ENCODE measurements at places on chromosomes 3 and 15. TPM values are rescaled to one million over a fixed set of nuclear protein-coding genes. Genes with fewer than 3 reads are reported as not detected.

GRCh38 chr3:15359677-15360397 is 27.5 kb upstream of the SH3BP5 start:
- DNase-seq = no peak

The EOGT gene
- total RNA-seq = 51.9 TPM

The THPO gene
- 1.3 TPM for total RNA-seq

The TRH gene
- total RNA-seq = 0.59 TPM

The ACTC1 gene
- 2.0 TPM for total RNA-seq

The ZBTB20 gene
- 0.96 TPM for total RNA-seq

The LIPC gene
- total RNA-seq = not detected

The ZPLD1 gene
- not detected for total RNA-seq

DNA sequence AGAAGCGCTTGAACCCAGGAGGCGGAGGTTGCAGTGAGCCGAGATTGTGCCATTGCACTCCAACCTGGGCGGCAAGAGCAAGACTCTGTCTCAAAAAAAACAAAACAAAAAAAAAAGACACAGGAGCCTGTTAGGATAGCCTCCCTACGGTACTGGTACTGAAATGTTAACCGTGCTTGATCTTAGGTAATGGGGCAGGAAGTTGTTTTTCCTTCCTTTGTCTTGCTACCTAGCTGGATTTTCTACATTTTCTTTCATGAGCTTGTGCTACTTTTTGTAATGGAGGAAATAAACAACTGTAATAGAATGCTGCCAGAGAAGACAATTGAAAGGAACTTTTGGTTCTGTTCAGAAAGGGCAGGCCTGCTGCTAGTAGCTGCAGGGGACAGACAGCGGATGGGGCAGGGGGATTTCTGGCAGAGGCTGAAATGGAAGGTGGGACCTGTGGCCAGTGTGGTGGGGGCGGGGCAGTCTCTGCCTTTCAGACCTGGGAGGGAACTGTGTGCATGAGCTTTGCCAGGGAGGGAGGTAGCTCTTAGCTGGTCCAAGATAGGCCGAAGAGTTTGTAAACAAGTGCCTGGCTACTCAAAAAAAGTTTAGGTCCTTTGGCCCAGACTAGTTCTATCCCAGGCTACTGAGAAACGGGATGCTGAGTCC is 49.0 kb upstream of the SEMA4B start:
- peak; percentile 87 for DNase-seq

DNA sequence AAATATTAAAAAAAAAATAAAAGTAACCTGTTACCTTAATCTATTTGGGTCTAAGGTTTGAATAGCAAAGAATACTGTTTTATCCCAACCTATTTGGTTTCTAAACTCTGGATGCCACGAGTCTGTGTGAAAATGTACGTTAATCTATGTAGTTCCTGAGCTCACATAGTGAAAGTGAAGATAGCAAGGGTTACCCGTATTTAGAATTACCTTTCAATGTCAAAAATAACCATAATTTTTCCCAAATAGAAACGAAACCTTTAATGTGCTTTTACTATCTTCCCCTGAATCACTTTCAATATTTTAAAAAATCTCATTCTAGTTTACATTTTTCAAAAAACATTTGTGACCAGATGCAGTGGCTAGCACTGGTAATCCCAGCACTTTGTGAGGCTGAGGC is 5.8 kb upstream of the USP50 start:
- DNase-seq = no peak

The FBXO40 gene
- under 0.01 TPM for total RNA-seq

The EIF2B5 gene
- total RNA-seq = 58.4 TPM

The SCAMP5 gene
- total RNA-seq = 23.0 TPM

GRCh38 chr15:51283026-51283425 is 55.4 kb downstream of the CYP19A1 start:
- DNase-seq = no peak

The PTX3 gene
- 0.73 TPM for total RNA-seq

- DNase-seq = no peak
Measured at GRCh38 chr15:72536506-72536905, 62.4 kb downstream of the ARIH1 start.

The CADM2 gene
- 1.8 TPM for total RNA-seq

DNA sequence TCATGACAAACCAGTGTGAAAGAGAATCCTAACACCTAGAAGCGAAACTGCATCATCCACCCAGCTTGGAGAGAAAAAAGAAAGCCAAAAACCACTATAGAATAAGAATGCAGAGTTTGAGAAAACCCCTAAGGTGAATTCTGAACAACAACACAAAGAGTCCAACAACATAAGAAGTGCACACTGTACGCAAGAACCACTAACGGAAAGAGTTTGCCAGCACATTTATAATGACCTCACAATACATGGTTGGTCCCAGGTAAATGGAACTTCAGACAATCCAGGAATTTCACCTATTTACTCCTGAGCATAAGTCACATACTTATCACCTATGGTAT is 128.3 kb upstream of the BHLHE40 start:
- DNase-seq = no peak

The SNX4 gene
- total RNA-seq = 22.9 TPM

The SLC24A5 gene
- 0.11 TPM for total RNA-seq

GRCh38 chr3:134432236-134432635 is 53.5 kb downstream of the ANAPC13 start:
- no peak for DNase-seq

The PGBD4 gene
- 0.69 TPM for total RNA-seq

- DNase-seq = no peak
Measured at GRCh38 chr3:58164199-58164879, 46.4 kb downstream of the DNASE1L3 start.

DNA sequence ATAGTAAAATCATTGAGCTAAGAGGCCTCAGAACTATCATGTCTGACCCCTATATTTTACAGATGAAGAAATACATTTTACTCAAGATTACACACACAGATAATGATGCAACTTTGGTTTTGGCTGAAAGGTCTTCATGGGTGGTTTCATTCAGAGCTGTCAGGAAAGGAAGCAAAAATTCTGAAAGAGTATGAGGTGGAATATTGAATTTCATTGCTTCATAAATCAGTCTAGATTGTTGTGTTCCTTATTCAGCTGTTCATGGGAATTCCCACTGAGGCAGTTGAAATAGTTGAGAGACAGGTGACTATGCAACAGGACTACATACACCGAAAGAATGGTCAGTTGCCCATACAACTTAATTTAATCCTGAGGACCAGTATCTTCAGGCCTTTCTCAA is 39.4 kb downstream of the CD200 start:
- DNase-seq = no peak

- no peak for DNase-seq
Measured at GRCh38 chr3:52873433-52874159, 23.8 kb downstream of the STIMATE start.

The RASL12 gene
- total RNA-seq = 20.9 TPM

DNA sequence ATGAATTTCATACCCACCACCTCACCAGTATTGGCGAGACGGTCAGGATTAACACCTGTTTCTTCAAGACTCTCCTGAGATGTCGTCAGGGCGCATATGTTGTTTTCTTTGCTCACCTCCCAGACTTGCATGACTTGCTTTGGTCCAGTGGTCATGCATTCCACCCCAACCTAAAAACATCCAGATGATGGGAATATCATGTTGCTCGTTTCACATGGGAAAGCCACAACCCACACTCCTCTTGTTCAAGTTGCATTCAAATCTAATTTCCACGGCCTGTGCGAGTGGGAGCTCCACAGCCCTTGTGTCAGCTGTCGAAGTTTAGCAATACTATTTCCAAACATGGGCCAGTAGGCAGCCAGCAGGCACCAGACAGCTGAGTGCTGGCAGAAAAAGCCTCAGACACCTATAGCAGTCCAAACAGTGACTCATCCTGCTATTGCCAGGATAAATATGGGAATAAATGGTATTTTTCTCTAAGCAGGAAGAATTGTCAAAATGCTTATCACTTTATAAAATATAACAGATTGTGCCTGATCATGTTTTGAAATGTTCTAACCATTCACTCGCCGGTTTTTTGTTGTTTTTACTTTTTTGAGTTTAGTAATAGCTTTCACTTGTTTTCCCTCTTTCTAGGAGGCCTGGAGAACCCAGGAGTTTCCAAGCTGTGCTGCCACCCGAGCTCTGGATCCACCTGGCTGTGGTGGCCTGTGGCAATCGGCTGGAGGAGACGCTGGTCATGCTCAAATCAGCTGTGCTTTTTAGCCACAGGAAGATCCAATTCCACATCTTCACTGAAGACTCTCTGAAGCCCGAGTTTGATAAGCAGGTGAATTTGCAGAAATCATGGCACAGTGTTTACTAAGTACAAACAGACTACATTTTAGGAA is 20.1 kb downstream of the GXYLT2 start:
- DNase-seq = no peak

The CASR gene
- total RNA-seq = 0.15 TPM

GRCh38 chr15:59223736-59224135 is 17.1 kb downstream of the LDHAL6B start:
- DNase-seq = no peak

- DNase-seq = peak; percentile 24
Measured at GRCh38 chr15:72671525-72671924, 14.5 kb downstream of the HIGD2B start.

- DNase-seq = no peak
Measured at GRCh38 chr3:46138581-46138980, 69.5 kb downstream of the CCR1 start.

The LRRC31 gene
- total RNA-seq = not detected

GRCh38 chr3:10187290-10187876 is 22.7 kb downstream of the IRAK2 start:
- DNase-seq = no peak

- peak; percentile 80 for DNase-seq
Measured at GRCh38 chr15:45134682-45135604, 5.1 kb downstream of the DUOX1 start.

DNA sequence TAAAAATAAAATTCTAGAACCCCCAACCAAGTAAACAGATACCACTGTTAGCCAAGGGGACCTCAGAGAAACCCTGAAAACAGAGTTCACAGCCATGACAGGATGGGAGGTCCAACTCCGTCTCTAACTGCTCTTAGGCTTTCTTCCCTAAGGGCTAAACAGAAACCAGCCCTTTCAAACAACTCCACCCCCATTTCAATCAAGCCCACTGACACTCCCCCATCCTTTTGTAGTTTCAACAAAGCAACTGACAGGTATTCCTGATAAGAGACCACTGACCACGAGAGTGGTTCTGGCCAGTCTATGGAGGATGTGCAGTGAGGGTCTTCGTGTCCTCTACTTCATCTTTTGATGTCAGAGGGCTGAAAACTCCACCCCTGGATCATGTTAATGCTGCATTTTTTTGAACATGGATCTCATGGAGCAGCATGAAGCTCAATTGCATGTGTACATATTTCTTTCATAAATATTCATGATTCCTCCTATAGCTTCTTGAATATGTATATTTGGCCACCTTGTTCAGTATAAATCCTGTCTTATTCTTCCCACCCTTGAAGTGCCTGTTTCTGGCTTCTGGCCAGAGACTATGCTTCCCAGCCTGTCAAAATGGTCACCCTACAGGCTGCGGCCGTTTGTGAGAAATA is 222.6 kb downstream of the OSBPL10 start:
- no peak for DNase-seq

The NDN gene
- 53.5 TPM for total RNA-seq

DNA sequence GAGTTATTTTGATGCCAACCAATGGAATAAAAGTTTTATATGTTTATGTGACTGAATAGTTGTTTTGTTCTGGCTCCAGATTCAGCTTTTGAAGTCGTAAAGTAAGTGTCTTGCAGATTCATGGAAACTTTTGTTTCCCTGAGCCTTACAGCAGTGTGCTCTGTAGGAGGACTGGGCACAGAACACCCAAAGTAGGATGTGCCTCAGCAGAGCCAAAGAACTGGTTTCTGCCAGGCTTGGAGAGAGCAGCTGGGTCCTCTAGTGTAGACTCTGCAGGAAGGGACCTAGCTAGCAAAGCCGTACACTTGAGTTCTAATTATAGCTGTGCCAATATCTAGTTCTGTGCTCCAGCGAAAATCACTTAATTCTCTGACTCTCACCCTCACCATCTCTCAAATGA is 261.2 kb upstream of the DNAJC19 start:
- no peak for DNase-seq

DNA sequence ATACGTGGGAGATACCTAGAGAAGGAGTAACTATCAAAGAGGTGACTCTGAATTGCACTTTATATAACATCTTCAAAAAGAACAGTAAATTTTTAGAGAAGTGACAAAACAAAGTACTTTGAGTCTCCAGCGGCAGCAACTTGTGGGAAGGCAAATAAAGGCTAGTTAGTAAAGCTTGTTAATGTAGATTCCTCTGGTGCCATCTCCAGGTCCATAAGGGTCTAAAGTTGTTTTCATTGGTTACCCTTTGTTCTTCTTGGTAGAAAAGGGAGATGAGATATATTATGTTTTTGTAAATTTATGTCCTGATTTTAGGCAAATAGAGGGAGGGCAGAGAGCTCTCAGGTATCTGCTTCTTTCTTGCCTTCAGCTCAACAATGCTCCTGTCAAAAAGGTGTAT is 161.6 kb downstream of the MYRIP start:
- no peak for DNase-seq

- DNase-seq = no peak
Measured at GRCh38 chr3:16841904-16842271, 42.9 kb upstream of the PLCL2 start.

The NOX5 gene
- not detected for total RNA-seq

The FEZF2 gene
- total RNA-seq = 0.14 TPM

- DNase-seq = no peak
Measured at GRCh38 chr3:20945892-20946291, 759.9 kb upstream of the SGO1 start.

The PPP1R14D gene
- total RNA-seq = not detected

GRCh38 chr3:147904421-147904820 is 495.3 kb downstream of the ZIC1 start:
- no peak for DNase-seq

DNA sequence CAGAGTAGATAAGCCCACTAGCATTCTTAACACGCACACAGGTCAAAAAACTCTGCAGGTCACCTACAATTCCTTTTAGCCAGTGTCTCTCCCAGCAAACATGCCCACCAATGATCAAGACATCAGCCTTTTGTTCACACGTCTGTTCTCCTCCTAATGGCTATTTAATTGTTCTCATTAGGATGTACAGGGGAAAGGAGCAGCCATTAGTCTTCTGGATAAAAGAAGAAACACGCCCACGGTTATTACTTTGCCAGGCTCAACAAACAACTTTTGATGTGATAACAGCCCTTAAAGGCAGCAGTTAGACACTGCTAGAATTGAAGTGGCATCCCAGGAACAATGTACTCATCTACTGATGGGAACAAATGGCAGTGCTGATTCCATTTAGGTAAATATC is 108.8 kb downstream of the NTRK3 start:
- DNase-seq = no peak

DNA sequence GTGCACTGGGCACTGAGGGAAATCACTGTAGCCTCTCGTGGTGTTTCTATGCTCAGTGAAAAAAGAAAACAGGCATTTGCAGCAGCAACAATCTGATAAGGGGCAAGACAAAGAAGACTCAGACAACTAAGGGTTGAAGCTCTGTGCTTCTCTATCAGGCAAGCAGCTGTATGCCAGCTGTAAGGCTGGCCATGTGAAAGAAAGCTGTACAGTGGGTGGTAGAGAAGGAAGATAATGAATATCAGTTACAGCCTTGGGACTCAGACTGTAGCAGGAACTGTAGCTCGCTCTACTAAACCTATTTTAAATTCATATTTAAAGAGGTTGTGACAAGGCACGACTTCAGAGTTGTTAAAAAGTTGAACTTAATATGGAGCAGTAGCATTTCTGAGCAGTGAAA is 76.3 kb downstream of the VGLL3 start:
- DNase-seq = no peak

All from H7 (cell line).